RWPE2 (cell line): ENCODE measurements at places on chromosomes 6 and 20.
A peak's percentile ranks its signal among the peaks of the same experiment; 100 is the strongest.

DNA sequence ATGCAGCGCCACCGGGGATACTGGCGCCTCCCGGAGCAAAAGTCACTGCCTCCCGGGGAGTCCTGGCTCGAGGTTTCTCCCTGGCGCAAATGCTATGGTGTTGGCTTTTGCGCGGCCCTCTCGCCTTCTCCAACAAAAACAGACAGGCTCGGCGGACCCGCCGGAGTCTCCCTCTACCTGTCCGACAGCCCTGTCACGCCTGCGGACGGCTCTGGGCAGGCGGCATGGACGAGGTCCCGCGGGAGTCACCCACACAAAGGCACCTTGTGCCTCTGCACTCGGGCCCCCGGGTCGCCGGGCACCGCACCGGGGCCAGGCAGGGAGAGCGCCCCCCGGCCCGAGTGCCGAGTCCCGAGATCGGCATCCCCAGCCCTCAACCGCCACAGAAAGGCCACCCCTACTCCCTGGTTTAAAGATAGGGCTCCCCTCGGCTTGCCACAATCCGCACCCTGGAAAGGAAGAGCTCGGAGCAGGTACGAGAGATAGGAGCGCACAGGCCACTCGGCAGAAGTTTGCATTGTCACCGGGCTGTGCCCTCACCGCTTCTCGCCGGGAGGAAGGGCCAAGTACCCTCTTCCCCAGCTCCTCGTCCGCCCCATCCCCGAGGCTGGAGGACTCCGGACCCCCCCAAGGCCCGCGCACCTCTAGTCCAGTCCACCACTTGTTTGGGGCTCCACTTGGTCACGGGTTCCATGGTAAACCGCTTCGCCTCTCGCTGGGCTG is 903 bp downstream of the CNKSR3 start:
- peak; percentile 58 for DNase-seq

- no peak for DNase-seq
Observed at GRCh38 chr20:18986895-18987580, 173.5 kb downstream of the SCP2D1 start.

DNA sequence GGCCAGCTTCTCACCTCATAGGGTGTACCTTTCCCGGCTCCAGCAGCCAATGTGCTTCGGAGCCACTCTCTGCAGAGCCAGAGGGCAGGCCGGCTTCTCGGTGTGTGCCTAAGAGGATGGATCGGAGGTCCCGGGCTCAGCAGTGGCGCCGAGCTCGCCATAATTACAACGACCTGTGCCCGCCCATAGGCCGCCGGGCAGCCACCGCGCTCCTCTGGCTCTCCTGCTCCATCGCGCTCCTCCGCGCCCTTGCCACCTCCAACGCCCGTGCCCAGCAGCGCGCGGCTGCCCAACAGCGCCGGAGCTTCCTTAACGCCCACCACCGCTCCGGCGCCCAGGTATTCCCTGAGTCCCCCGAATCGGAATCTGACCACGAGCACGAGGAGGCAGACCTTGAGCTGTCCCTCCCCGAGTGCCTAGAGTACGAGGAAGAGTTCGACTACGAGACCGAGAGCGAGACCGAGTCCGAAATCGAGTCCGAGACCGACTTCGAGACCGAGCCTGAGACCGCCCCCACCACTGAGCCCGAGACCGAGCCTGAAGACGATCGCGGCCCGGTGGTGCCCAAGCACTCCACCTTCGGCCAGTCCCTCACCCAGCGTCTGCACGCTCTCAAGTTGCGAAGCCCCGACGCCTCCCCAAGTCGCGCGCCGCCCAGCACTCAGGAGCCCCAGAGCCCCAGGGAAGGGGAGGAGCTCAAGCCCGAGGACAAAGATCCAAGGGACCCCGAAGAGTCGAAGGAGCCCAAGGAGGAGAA is 10.5 kb downstream of the GNAS-AS1 start:
- peak; percentile 82 for DNase-seq

GRCh38 chr6:98769546-98769945 is 64.8 kb upstream of the POU3F2 start:
- no peak for DNase-seq

DNA sequence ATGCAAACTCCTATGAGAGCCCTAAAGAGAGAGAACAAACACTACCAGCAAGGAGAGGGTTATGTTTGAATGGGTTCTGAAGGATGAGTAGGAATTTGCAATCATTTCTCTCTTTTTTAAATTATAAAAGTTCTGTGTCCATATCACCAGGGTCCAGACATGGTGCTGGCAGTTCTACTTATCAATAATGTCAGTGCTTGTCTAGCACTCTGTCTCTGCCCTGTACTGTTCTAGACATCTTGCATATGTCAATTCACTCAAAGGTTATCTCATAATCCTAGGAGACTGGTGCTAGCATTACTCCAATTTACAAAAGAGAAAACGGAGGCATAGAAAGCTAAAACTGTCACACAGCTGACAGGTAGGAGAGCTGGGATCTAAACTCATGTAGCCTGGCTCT is 101.3 kb downstream of the VEGFA start:
- no peak for DNase-seq
